Cardiac fibroblast (primary cell): ENCODE measurements at places on chromosomes 4 and X.

DNA sequence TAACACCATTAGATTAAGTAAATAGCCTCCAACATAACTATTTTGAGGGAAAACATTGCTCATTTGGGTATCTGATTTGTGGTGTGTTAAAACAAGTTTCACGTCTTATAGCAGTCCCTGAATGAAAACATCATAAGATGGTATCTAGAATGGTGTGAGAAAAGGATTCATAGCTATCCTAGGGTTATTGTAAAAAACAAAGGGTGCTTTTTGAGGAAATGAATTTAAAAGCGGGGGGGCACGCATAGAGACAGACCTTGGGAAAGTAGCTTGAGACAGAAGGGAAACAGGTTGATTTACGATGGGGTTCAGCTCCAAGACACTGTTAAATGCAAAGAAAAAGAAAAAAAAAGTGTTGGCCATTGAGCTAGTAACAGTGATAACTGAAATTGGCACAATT lies 768 bp upstream of the CXCL10 start:
- DNase-seq, result no peak

DNA sequence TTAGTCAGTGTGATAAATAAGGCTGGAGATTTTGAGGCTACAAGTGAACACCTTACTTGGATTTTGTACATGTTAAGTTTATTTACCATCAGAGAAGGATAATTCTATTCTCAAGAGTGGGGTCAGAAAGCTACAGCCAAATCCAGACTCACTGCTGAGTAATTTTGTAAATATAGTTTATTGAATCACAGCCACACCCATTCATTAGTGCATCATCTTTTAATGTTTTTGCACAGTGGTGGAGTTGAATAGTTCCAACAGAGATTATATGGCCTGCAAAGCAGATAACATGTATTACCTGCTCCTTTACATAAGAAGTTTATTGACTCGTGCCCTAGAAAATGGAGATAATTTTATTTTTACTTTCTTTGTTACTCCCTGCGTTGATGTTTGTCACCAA lies 60.4 kb downstream of the PCDH18 start:
- DNase-seq, result peak; percentile 61

GRCh38 chrX:123993326-123993725 lies 31.8 kb downstream of the STAG2 start:
- peak; percentile 49 for DNase-seq

- DNase-seq, result no peak
Observed at GRCh38 chr4:56086561-56086960, 137.8 kb downstream of the CEP135 start.

- no peak for DNase-seq
Observed at GRCh38 chr4:171342646-171343045, 470.6 kb upstream of the GALNTL6 start.

DNA sequence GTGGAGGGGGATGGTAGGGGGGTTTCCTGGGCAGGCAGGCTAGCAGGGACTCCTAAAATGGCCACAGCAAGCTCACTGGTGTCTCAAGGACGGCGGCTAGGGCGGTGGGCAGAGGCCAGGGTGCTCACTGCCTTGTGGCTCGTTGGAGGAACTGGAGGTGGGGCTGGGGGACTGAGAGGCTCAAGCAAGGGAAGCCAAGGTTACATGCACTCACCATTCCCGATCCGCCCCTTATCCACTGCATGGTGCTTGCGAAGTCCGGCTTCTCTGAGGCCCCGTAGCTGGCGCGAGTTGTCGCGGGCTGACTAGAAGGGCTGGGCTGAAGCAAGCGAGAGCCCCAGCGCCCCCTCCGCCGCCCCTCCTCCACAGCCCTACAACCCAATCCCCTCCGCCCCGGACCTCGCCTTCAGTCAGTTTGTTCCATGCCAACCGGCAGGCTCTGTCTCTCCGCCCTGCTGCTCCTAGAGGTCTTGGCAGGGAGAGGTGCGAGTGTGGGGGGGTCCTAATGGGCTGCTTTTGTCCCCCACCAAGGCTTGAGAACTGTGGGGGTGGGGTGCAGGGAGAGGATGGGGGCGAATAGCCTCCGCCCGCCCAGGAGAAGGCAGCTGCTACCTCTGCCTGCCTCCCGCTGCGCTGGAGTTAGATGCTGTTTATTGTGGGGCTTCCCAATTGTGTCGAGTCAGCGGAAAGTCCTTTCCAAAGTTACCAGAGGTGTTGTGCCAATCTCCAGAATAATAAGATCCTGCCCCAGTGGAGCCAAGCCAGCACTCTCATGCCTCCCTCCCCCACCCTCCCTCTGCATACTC lies at the start of gene ARHGEF9:
Gene ARHGEF9, minus strand, starts transcription at position 313 of the 806 bp plus-strand sequence. Its CDS starts 69 bp downstream, at position 244.
- peak; percentile 7 for DNase-seq

DNA sequence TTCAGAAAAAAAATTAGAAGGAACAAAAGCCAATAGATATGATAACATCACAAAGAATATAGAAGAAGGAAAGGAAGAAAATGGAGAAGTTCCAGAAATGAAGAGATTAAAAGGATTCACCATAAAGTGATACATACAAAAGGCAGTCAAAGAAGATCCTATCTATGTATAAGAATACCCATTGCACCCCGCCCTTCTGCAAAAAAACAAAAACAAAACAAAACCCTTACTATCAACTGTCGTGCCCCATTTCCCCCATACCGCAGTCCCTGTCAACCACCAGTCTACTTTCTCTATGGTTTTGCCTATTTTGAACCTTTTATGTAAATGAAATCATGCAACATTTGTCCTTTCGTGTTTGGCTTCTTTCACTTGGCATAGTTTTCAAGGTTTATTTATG lies 385.6 kb downstream of the PRDM5 start:
- DNase-seq, result no peak

DNA sequence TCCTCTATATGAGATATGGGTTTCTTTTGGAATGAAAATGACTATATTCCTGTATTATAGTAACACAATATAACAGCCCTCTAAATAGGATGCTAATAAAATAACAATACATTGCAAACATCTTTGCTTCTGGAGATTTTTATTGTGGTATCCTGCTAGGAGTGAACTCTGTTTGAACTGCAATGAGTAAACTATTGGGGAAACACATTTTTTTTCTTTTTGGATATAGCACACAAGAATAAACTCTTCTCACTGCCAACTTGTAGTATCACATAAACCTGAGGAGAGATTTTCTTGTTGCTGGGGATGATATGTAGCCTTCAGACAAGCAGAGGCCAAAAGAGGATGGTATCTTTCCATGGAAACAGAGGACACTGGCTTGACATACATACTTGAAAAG lies 238.2 kb downstream of the C4orf33 start:
- DNase-seq, result no peak

- peak; percentile 24 for DNase-seq
Observed at GRCh38 chr4:17165286-17165685, 266.8 kb upstream of the LDB2 start.

DNA sequence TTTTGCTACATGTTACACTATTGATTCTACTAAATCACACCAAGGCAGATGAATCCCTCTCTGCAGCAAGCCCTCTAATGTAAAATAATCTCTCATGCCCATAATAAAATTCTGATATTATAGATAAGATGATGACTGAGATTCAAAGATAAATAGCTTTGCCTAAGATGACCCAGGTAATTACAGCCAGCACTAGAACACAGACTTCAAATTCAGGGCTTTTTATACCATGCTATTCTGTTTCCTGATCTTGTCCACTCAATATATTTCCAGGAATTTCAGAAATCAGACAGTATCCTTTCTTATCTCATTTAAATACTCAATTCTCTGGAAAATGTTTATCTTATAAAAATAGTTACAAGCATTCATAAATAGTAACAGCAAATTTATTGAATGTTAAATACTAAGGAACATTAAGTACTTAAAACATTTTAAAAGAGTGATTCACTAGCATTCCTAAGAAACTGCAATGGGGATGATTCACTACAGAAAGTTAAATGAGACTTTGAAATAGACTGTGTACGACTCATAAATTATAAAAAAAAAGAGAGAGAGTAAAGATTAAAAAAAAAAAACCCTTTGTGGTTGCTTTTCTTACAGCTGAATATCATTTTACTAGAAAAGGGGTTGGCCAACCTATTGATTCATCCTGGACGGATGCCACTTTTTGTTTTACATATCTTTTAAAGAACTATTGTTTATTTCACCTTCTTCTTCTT lies 45.8 kb upstream of the IL21 start:
- DNase-seq, result peak; percentile 89

GRCh38 chr4:79920163-79920853 lies 152.7 kb downstream of the ANTXR2 start:
- no peak for DNase-seq

DNA sequence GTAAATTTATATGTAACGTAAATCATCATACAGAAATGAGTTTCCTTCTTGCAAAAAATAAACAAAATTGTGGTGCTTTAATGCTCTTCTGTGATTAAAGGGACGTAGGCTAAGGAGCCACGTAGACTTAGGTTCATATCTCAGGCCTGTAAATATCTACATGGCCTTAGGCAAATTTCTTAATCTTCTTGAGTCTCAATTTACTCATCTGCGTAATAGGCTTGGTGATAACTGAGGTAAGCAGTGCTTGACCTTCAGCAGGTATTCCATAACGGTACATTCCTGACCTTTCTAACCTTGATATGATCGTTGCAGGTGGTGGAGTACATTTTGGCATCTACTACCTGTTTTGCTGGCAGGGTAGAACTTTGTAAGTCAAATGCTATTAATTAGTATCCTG lies 65.2 kb upstream of the TLR3 start:
- no peak for DNase-seq

GRCh38 chr4:181083757-181084361 lies 1159.3 kb upstream of the TENM3 start:
- DNase-seq, result no peak

- no peak for DNase-seq
Observed at GRCh38 chrX:53251307-53251706, 26.3 kb upstream of the KDM5C start.

DNA sequence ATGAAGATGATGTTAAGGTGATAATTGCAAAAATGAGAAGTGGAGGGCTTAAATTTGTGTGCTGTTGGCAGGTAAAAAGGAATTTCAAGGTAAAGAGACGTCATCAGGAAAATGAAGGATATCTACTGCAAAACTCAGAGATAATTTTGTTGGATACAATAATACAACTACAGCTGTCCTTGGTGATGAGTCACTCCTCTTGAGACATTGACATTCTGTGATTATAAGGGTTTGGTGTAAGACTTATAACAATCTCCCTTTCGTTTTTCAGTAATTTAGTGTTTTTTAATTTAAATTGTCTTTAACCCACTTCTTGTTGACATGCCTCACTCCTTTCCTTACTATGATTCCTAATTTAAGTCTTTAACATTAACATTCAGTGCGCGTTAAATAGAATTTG lies 1074.1 kb upstream of the SLIT2 start:
- peak; percentile 26 for DNase-seq

DNA sequence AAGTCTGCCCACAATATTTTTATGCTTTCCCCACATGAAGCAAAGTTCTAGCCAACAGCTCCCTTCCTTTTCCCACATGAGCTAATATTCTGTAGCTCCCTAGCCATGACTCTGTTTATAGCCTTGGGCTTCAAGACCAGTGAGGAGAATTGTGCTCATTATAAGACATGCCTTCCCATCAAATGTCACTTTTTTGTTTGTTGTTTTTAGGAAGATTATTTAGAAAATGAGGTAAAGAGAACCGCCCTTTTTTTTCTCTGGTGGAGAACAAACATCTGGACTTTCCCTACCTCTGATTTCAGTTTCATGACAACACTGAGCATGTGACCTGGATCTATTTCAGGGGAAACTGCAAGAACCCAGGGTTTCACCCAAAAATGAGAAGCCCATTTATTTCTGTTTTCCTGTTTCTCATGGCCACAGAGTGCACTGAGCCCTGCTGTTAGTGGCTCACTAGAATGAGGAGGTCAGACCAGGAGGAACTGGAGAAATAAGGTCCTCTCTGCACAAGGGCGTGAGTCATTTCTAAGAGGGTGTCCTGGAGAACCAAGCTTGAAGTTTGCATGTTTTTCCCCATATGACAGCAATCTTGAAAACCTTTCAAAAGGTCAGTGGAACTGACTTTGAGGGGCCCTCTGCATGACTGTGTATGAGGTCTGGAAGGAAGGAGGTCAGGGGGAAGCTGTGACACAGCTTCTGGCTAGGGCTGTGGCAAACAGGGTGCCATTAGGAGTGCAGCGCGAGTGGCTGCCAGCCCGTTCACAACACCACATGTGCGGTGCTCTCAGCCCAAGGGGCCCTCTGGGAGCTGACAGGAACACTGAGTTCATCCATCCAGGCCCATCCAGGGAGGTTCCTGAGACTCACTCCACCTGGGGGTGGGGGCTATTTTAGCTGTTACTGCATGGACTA lies 55.2 kb downstream of the CHST7 start:
- peak; percentile 67 for DNase-seq

DNA sequence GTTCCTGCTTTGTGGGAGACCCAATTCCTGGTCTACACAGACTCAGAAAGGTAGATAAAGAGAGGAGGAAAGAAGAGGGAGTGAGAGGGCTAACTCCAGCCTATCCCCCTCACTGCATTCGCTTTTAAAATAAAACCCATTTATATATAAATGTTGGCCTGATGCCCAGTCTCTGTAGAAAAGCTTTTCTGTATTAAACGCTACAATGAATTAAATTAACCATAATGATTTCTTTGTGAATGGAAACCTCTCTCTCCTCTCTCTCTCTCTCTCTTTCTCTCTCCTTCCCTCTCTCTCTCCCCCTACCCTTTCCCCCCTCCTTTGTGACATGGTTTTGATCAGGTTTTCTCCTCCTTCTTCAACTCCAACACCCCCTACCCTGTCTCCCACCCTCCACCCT lies 34.8 kb downstream of the PJA1 start:
- DNase-seq, result no peak

DNA sequence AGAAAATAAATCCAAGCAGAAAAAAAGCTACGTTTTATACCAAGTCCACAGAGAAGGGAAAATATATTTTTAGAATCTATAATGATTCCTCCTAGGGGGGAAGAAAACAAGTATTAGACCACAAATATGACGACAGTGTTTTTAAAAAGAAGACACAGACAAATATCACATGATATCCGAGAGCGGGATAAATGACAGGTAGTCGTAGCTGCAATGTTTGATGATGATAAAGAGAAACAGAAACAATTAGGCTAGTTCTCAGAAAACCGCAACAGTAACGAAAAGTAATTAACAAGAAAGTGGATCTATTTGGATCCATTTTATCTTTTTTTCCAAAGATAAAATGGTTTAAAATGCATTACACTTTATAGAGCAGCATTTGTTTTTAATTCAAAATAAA lies 918 bp downstream of the HAUS3 start:
- DNase-seq, result no peak

GRCh38 chrX:145213504-145213903 lies 33.8 kb upstream of the SPANXN1 start:
- peak; percentile 15 for DNase-seq

DNA sequence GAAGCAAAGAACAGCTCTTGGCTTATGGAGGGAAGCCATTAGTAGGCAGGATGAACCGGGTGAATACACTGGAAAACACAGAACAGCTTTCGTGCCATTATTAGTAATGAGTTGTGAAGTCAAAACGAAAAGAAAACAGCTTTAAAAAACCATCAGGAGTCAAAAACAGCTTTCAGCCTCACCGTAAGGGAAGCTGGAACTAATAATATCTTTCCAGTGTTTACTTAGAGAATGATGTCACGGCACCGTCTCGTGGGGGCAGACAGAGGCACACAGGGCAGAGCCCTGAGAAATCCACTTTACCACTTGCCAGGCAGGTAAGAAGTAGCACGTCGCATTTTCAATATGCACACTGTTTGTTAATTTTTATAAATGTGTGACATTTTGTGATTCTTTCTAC lies 37.9 kb upstream of the HMX1 start:
- no peak for DNase-seq

GRCh38 chr4:72388521-72388920 lies 180.5 kb downstream of the ADAMTS3 start:
- no peak for DNase-seq

GRCh38 chrX:82692991-82693390 lies 815.1 kb upstream of the POU3F4 start:
- DNase-seq, result no peak

- DNase-seq, result no peak
Observed at GRCh38 chrX:39063702-39064101, 262.4 kb downstream of the MID1IP1 start.
